ENCODE measurements at places on chromosomes 2 and 18.

DNA sequence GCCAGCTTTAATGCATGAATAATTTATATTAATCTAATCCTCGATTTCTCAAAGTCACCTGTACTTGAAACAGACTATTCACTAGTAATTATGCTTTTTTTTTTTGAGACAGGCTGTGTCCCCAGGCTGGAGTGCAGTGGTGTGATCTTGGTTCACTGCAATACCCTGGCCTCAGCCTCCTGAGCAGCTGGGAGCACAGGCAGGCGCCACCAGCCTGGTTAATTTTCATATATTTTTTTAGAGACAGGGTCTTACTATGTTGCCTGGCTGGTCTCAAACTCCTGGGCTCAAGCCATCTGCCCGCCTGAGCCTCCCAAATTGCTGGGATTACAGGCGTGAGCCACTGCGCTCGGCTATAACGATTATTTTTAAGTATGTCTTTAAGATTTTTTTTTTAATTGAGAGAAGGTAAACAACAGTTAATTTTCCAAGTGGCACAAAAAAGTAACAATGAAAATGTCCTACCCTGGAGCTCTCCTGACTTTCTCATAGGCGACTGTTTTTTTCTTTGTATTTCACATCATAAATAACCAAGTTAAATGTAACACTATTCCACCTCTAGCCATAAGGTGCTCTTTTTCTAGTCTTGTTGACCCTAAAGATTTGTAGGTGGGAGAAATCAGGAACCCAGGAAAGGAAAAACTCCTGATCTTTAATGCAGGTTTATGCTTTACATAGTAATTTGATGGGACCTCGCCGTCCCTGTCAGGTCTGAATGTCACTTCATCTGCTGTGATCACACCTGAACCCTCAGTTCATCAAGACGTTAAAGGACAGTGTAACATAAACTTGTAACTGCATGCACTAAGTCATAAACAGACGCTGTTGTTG lies 1.3 kb upstream of the ANKRD12 start:
- no peak for DNase-seq

DNA sequence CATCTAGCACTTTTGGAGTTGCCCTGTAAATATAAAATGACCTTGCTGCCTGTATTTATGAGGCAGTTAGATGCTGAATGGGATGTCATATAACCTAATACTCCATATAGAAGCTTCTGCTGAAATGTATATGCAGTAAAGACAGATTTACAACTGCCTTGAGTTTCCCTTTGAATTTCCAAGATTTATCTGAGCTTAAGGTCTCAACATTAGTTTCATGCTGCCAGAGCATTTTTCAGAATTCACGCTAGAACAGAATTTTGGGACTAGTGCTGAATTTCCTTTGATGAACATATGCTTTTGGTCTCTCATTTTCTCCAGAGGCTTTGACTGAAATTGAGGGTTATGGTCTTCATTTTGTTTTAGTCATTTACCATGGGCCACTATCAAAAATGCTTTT lies 254.7 kb upstream of the FANCL start:
- no peak for DNase-seq

DNA sequence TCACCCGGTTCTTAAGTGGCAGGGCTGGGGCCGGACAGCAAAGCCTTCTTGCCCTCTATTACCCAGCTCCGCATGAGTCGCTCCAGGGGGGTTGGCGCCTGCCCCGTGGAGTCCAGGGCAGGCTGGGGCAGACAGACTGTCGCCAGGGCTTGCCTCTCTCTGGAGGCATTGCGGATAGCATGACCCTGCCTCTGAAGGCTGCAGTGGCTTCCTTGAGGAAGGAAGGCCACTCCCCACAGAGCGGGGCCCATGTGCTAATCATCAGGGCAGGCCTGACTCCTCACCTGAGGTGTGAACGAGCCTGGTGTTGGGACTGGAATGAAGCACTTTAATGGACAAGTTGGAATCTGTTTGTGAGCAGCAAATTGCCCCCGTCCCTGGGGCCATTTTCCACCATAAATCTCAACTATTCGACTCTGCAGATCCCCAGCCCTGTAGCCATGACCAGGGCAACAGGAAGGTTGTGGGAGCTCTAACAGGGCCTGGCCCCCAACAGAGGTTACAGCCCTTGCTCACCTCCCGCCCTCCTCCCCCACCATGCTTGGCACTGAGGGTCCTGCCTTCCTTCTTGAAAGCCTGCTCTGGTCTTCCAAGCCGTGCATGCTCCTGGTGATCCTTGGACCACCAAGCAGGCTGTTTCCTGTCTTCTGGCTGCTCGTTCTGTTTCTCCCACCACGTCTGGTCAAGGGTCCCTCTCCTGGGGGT lies 144.9 kb upstream of the HAAO start:
- DNase-seq, result no peak

DNA sequence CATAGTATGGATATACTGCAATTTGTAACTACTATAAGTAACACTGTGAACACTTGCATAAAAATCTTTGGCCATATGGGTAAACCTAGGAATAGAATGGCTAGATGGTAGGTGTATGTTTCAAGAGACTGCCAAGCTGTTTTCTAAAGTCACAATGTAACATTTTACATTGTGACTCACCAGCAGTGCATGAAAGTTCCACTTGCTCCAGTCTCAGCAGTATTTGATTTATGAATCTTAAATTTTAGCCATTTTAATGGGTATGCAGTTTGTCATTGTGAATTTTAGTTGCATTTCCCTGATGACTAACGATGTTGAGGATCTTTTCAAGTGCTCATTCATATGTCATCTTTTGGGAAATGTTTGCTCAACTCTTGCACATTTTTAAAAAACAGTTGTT lies 86.1 kb downstream of the FARSB start:
- no peak for DNase-seq
